Esophagus muscularis mucosa (tissue), 4 donors: ENCODE measurements at places on chromosomes 7 and 10. TPM values are rescaled to one million over a fixed set of nuclear protein-coding genes. Genes with fewer than 3 reads are reported as not detected.
A peak's percentile ranks its signal among the peaks of the same experiment; 100 is the strongest.

GRCh38 chr10:107157071-107157470 lies 7.4 kb downstream of the SORCS1 start:
- no peak for DNase-seq

GRCh38 chr10:120988751-120989150 lies 137.6 kb downstream of the WDR11 start:
- DNase-seq, result peak; percentile 74

GRCh38 chr10:43599333-43599732 lies 6.9 kb upstream of the ZNF485 start:
- DNase-seq, result peak; percentile 60

DNA sequence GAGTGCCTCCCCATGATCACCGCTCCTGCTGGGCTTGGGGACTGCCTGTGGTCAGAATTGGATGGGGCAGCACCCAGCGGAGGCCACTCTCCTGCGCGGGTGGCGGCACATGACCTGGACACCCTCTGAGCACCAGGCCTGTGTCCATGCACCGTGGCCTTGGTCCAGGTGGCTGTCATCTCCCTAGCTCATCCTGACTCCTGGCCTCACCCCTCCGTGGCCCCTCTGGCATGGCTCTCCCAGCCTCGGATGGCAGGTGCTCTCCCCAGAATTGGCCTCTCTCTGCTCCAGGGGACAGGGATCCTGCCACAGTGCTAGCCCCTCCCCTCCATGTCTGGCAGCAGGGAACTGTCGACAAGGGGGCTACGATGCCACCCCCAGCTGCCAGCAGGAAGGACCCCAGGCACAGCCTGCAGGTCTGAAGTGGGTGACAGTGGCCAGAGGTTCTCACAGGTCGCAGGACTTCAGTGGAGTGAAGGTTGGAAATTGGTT lies 37.2 kb upstream of the BTBD16 start:
- DNase-seq, result no peak

The PILRB gene
- 13.5 TPM for total RNA-seq

DNA sequence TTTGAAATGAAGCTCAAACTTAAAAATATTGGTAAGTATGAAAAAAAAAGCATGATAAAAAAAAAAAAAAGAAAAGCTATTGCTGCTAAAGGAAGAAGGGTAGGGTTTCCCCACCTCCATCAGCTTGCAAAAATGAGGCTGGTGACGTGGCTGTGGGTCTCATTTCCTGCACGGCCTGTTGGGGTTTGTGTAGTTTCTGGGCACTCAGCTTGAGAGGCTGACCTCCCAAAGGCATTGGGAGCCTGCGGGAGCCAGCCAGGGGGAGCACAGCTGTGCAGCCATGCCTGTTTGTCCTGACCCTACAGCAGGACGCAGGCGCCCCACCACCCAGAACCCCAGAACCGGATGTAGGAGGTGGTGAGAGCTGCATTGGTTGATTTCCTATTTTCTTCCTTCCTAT lies 48.8 kb upstream of the CARD11 start:
- no peak for DNase-seq

DNA sequence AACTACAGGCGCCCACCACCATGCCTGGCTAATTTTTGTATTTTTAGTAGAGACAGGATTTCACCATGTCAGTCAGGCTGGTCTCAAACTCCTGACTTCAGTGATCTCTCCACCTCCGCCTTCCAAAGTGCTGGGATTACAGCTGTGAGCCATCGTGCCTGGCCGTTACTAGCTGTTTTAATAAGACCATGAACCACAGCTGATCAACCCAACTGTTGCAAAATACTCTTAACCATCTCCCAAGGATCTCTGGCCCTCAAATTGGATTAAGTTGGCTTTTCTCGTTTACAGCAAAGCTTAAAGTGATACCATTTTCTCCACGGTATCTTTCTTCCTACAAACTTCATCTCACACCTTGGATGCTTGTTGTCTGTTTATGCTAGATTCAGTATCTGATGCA lies 18.3 kb downstream of the ZFAND2A start:
- no peak for DNase-seq

- DNase-seq, result no peak
These were observed 24.9 kb downstream of the GSTO2 start for GRCh38 chr10:104293781-104294321.

- DNase-seq, result no peak
These were observed 364.2 kb downstream of the SFMBT2 start for GRCh38 chr10:7046615-7047014.

The ATOH7 gene
- total RNA-seq, result not detected

- DNase-seq, result no peak
These were observed 44.8 kb upstream of the PHYHIPL start for GRCh38 chr10:59131666-59132065.

DNA sequence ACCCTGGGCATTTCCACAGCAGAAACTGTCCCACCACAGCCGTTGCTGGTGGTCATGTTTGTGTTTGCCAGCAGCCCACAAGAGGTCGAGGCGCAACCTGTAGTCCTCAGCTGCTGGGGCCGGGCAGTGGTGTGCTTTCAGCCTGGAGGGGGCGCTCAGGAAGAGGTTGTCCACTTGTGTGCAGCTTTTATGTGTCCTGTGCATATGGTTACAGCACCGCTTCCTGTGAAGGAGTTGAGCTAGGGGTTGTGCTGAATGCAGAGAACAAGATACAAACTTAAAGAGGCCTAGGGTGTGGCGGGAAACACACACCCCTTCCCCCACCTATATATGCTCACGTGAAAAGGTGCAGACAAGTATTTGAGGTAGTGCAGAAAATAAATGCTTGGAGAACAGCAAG lies 29.5 kb upstream of the PFKFB3 start:
- DNase-seq, result no peak

- no peak for DNase-seq
These were observed 69.8 kb downstream of the SRI start for GRCh38 chr7:88150033-88150432.

DNA sequence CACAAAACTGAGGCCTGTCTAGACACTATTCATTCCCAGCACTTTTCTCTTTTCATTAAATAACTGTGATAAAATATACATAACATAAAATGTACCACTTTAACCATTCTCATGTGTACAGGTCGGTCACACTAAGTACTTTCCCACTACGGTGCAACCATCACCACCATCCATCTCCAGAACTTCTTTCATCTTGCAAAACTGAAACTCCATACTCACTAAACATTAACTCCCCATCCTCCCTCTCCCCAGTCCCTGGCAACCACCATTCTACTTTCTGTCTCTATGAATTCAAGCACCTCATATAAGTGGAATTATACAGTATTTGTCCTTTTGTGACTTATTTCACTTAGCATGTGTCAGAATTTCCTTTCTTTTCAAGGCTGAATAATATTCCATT lies 53.0 kb downstream of the ARHGAP12 start:
- no peak for DNase-seq

GRCh38 chr7:131753620-131754222 lies 197.3 kb upstream of the PODXL start:
- no peak for DNase-seq

The TMEM139 gene
- 1.0 TPM for total RNA-seq

DNA sequence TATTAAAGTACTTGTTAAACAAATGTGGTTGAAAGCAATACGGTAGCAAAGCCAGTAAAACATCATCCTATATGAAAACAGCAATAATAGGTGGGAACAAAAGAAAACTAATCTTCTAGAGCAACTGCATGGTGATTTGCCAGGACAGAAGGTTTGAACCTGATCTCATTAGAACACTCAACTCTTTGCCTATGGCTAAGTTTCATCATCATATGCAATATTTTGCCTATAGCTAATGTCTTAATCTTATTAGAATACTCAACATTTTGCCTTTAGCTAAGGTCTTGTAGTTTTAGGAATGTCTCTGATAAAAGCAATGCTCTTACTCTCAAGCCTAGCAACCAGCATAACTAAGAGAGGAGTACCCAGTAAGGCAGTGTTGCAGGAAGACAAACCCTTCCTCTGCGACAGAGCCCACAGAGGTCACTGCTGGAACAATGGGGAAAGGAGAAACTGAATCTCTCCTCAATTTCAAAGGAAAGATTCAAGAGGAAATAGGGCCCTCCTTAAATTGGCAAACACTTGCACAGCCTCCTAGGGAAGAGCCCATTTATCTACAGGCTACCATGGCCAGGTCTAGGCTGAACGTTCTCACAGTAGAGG lies 38.3 kb downstream of the CADPS2 start:
- no peak for DNase-seq

GRCh38 chr10:122282253-122282671 lies 11.2 kb downstream of the BTBD16 start:
- no peak for DNase-seq

The AGMO gene
- total RNA-seq, result not detected

The PRSS1 gene
- total RNA-seq, result not detected

The SYNPO2L gene
- not detected for total RNA-seq

DNA sequence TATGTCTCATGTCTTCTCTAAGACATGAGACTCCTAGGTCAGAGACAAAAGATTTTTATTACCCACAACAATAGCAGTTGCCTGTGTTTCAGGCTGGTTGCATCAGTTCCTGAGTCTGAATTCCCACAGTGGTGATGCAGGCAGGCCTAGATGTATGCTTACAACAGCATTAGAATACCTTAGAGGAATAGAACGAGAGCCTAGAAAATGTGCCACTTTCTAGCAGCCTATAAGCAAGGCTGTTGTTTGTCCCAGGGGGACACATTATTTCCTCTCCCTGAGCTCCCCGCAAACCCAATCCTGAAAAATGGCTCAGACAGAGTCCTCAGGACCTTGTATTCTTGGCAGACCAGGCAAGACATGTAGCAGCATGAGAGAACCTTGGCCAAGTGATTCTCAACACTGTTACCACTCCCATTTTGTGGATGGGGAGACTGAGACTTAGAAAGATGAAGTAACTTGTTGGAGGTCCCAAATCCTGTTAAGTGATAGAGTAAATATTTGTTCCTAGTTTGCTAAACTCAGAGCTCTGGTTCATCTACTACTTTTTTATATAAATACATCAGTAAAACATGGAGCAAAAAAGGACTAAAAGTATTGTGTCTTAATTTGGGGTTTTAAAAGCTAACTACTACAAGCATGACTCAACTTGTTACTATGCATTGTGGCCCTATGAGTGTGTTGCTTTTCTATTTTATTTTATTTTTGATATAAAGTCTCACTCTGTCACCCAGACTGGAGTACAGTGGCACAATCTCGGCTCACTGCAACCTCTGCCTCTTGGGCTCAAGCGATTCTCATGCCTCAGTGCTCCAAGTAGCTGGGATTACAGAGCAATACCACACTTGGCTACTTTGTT lies 14.2 kb downstream of the VTI1A start:
- no peak for DNase-seq

GRCh38 chr10:132868995-132869394 lies 73.4 kb downstream of the CFAP46 start:
- DNase-seq, result no peak

DNA sequence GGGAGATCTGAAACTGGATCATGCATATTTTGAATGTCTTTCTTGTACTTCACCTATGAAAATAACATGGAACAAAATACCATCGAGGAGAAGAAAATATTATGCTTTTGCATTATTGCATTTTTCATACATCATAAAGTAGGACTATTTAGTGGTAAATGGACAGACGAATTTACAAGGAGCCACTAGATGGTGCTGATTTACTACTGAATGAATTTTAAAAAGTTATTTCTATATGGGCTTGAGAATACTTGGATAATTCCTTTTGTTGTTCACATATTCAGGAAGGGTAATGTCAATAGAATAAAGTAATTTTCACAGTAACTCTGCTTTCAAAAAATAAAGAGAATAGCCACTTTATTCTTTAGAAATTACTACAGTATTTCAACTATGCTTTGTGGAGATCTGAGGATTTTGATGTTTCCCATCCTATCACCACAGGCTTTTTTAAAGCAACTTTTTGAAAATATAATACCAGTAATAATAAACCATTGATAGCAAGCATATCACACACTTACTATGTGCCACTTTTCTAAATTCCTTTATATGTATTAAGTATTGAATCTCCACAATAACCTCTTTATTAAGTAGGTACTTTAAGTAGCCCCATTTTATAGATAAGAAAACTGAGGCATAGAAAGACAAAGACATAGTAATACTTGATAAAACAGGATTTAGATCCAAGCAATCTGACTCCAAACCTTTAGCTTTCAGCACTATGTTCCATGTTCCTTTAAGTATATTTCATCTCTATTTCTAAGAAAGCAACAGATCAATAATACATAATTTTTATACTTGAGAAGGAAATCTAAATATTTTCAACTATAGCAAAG lies 38.6 kb downstream of the NEBL start:
- no peak for DNase-seq

GRCh38 chr10:70558295-70558694 lies 44.2 kb downstream of the PRF1 start:
- DNase-seq, result no peak

The CD36 gene
- total RNA-seq, result 61.0 TPM

GRCh38 chr7:20354610-20355528 lies 24.2 kb downstream of the ITGB8 start:
- DNase-seq, result no peak

The ZCWPW1 gene
- 7.0 TPM for total RNA-seq

GRCh38 chr7:47932466-47933037 lies 15.7 kb downstream of the PKD1L1 start:
- no peak for DNase-seq

The TAS2R5 gene
- 2.1 TPM for total RNA-seq

DNA sequence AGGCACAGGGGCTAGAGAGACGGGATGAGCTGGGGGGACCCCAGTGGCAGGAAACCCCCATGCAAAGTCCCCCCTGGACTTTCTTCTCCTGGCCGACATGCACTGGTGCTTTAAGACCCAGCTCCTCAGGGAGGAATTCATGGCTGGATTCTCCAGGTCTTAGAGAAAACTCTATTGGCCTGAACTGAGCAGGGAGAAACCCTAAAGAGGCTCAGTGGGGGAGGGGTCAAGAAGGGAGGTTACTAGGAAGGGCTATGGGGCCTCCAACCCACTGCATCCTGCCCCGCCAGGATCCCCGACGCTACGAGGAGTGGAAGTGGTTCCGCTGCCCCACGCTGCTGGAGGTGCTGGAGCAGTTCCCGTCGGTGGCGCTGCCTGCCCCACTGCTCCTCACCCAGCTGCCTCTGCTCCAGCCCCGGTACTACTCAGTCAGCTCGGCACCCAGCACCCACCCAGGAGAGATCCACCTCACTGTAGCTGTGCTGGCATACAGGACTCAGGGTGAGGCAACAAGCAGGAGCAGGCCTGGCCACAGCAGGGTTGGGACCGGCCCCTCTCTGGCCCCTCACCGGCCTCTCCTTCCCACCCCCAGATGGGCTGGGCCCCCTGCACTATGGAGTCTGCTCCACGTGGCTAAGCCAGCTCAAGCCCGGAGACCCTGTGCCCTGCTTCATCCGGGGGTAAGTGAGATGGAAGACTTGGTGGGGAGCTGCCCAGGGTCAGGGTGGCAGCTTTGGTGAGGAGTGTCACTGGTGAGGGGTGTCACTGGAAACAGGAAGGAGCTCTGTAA lies 13.8 kb downstream of the ATG9B start:
- no peak for DNase-seq

GRCh38 chr10:77109351-77109994 lies 528.1 kb downstream of the KCNMA1 start:
- DNase-seq, result peak; percentile 62
